ENCODE measurements at places on chromosomes 13 and 19.

DNA sequence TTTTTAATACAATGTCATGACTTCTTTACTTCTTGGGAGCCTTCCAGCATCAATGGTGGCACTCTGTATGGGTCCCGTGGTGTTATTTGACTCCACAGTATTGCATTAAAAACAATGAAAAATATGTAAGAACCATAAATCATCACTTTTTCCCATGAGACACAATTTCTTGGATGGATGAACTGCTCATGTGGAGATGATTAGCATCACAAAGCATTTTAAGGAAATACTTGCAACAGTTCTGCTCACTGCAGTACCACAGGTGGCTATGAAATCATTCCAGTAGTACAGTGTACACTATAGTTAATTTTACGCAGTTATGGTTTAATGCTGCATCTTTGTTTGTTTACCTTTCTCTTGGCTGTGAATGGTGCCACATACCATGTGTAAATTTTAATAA, 37.2 kb upstream of the C1QTNF9B start:
- DNase-seq, result no peak

DNA sequence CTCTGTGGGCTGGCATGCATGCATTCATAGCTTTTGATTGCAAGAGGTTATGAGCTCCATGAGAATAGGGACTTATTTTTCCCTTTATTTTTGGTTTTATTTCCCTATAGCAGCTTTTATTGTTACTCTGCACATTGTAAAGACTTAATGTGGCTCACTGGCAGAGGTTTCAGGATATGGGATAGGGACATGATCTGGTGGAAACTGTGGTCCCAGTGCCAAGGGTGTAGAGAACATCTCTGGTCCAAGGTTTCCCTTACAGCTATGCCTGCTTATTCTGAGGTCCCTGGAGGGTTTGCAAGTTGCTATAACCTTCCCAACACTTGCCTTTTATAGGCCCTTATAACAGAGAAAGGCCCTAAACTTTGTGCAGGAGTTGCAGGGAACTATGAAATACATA, 33.6 kb downstream of the LMO7 start:
- DNase-seq, result no peak

DNA sequence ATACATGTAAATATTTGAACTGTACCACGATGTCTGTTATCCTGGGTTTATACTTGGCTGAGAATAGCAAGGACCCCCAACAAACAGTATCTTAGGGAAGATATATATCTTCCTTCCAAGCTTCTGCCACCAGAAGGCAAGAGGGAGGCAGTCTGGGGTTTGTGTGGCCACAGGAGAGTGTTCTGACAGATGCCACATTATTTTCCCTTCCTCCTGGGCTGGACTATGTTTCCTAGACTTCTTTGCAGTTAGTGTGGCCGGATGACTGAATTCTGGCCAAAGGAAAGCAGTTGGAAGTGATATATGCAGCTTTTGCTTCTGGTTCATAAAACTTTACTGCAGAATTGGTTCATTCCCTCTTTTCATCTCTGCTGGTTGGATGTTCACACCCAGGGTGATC, 39.9 kb upstream of the TMTC4 start:
- no peak for DNase-seq

GRCh38 chr19:2394054-2394441, 33.3 kb downstream of the TIMM13 start:
- DNase-seq, result no peak

DNA sequence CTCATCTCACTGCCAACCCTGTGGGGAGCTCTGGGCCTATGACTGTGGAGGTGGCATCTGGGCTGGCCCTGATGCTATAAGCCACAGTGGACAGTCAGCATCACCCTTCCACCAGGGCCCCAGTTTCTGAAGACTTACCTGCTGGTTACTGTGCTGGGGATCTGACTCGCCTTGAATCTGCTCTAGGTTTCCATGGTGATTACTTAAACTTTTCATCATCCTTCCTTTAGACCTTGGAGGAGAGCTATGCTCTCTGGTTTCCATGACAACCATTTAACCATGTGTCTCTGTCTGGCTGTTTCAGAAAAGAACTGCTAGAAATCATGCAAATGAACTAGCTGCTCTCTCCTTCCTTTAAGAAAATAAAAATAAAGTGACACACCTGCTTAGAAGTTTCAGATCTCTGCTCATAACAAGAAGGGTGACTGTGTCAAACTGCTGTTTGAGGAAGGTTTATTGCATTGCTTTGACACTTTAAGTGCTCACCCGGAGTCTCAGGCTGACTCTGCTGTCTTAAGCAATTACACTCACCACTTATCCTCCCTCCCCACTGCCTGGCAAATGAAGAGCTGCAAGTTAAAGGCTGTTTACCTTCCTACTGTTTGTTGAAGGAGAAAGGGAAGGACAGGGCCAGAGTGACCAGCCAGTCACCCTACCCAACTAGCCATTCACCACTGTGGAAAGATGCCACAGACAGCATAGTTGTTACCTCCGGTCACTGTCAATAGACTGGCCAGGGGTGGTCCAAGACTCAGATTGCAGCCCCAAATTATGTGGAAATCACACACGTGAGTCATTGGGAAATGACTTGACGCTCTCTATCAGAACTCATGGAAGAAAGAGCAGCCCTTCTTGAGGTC, 87.6 kb downstream of the HSPH1 start:
- no peak for DNase-seq

DNA sequence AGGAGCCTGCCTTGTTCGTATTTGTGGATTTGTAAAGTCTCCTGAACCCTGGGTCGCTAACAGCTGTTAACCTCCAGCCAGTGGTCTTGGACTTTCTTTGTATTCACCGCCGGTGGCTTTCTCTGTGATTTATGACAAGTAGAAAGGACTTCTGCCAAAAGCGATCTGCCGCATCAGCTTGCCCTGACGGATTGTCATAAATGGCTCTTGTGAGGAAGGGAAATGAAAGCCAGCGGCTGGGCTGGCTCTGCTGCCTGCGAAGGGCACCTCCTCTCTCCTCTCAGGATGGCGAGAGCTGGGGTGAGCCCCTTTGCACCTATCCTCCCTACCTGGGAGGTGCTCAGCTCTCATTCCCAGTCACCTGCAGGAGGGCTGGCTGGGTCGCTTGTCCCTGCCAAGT, 25.6 kb downstream of the DHRS12 start:
- DNase-seq, result no peak

DNA sequence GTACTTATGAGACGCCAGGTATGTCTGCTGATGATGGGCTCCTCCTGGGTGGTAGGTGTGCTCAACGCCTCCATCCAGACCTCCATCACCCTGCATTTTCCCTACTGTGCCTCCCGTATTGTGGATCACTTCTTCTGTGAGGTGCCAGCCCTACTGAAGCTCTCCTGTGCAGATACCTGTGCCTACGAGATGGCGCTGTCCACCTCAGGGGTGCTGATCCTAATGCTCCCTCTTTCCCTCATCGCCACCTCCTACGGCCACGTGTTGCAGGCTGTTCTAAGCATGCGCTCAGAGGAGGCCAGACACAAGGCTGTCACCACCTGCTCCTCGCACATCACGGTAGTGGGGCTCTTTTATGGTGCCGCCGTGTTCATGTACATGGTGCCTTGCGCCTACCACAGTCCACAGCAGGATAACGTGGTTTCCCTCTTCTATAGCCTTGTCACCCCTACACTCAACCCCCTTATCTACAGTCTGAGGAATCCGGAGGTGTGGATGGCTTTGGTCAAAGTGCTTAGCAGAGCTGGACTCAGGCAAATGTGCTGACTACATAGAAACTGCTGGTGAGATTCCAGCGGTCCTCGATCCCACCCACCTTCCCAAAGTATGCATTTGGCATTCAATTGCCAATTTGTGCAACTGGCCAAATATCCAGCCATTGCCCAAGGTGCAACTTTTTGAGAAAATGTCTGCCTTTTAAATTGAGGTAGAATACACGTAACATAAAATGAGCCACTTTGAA, 10.2 kb downstream of the OR2Z1 start:
- no peak for DNase-seq

GRCh38 chr13:58313219-58313618, 681.7 kb downstream of the PCDH17 start:
- DNase-seq, result no peak

GRCh38 chr13:48654511-48654910, 782 bp downstream of the CYSLTR2 start:
- DNase-seq, result no peak

DNA sequence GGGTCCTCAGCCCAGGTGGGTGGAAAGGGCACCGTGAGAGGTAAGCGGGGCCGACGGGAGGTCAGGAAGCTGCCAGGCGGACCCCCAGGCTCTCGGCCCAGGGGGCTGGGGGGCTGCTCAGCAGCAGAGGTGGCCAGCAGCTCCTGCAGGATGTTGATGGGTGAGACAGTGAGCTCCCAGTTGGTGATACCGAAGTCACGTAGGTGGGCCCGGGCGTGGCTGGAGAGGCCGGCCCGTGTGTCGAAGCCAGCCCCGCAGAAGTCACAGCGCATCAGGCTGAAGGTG, 13.0 kb downstream of the WIZ start:
- DNase-seq, result no peak

- no peak for DNase-seq
Observed at GRCh38 chr13:38409771-38410170, 60.1 kb downstream of the UFM1 start.

DNA sequence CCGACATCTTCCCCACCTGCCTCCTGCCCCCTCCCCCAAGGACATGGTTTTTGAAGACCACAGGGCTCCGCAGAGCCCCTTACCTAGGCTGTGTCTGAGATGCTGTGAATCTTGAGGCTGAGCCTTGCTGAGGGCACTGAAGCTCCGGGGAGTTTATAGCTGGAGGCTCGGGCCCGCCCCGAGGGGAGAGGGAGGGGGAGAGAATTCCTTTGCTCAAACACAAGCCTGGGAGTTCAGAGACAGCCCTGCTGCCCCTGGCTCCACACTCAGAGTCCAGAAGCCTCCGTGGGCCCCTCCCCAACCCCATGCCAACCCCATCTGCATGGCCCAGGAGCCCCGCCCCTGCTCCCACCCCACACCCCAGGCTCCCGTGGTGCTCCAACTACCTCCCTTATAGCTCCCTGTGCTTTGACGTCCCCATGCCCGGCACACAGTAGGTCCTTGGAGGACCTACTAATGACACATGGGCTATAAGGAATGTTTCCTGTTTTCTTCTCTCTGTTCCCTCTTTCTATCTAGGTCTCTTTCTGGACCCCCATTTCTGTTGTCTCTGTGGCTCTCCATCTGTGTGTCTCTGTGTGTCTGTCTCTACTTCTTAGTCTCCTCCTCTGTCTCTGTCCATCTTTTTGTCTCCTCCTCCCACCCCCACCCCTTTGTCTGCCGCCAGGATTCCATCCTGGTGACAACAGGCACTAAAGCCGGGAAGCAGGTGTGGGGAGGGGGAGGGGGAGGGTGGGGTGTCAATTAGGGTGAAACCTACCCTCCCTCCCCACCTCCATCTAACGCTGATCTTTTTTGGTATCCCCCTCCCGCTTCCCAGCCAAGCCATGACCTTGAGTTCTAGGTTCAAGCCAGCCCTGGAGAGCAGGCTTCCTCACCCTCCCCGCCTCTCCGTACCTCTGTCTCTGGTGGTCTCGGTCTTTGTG, at the start of gene TNNT1:
Gene TNNT1, minus strand, starts transcription at position 129 of the 926 bp plus-strand sequence. CDS start 2,049 bp downstream, outside the sequence.
- no peak for DNase-seq

DNA sequence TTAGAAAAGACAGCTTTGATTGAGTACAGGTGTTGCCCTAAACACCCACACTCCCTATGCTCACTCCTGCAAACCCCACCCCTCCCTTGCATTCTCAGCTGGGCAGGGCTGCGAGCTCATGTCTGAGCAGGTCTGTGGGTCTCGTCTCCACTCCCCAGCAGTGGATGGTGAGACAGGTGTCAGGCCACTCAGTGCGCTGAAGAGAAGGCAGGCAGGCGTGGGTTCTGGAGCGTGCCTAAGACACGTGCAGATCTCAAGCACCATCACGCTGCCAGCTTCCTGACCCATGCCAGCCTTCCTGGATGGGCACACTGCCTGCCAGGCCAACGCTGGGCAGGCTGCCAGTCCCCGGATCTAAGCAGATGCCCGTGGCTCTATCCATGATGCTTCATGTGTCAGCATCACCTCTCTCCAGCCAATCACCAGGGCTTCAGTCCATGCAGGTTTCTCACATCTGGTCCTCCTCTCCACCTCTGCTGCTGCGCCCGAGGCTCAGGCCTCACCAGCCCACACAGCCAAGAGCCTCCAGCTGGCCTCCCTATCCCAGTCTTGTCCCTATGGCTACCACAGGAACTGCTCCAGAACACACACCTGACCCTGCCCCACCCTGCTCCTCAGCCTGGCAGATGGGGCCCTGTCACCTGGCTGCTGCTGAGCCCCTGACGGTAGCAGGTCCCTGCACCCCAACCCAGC, 42.6 kb downstream of the EPS15L1 start:
- no peak for DNase-seq

GRCh38 chr19:30469774-30470173, 97.6 kb downstream of the ZNF536 start:
- no peak for DNase-seq

- DNase-seq, result no peak
Observed at GRCh38 chr13:28659621-28659970, 666 bp downstream of the POMP start.

GRCh38 chr13:104616990-104617389, 1550.8 kb upstream of the SLC10A2 start:
- DNase-seq, result no peak

DNA sequence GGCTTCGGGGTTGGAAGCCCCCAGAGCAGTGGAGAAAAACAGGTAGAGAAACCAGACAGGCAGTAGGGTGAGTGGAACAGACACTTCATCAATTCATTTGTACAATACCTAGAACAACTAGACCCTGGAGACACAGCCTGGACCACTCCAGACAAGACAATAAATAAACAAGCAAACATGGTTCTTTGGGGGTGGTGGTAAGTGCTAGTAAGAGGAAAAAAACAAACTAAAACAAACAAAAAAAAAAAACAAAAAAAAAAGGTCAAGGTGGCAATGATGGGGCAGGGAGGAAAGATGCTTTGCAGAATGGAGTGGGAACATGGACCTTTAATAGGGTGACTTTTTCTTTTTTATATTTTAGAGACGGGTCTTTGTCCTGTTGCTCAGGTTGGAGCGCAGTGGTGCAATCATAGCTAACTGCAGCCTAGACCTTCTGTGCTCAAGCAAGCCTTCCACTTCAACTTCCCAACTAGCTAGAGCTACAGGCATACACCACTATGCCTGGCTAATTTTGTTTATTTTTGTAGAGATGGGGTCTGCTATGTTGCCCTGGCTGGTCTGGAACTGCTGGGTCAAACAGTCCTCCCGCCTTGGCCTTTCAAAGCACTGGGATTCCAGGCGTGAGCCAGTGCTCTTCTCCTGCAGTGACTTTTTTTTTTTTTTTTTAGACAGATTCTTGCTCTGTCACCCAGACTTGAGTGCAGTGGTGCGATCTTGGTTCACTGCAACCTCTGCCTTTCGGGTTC, 3.1 kb downstream of the JUNB start:
- DNase-seq, result no peak

- no peak for DNase-seq
Observed at GRCh38 chr13:111186305-111186935, 71.3 kb downstream of the ARHGEF7 start.

GRCh38 chr13:100497389-100497788, 91.2 kb downstream of the GGACT start:
- DNase-seq, result no peak

- DNase-seq, result no peak
Observed at GRCh38 chr13:43983373-43983772, 103.7 kb downstream of the LACC1 start.

GRCh38 chr19:7636691-7637373, at the start of gene STXBP2:
Gene STXBP2, plus strand, starts transcription at chr19:7637110. Its CDS starts 40 bp downstream, at chr19:7637150.
- peak; percentile 89 for DNase-seq

Data from stimulated activated CD4-positive, alpha-beta T cell treated with anti-CD3 and anti-CD28 coated beads, TNF-alpha, amount 100 ng/mL, for 4 hours (primary cell).